ENCODE measurements at places on chromosomes 16 and 17.
A peak's percentile ranks its signal among the peaks of the same experiment; 100 is the strongest.

DNA sequence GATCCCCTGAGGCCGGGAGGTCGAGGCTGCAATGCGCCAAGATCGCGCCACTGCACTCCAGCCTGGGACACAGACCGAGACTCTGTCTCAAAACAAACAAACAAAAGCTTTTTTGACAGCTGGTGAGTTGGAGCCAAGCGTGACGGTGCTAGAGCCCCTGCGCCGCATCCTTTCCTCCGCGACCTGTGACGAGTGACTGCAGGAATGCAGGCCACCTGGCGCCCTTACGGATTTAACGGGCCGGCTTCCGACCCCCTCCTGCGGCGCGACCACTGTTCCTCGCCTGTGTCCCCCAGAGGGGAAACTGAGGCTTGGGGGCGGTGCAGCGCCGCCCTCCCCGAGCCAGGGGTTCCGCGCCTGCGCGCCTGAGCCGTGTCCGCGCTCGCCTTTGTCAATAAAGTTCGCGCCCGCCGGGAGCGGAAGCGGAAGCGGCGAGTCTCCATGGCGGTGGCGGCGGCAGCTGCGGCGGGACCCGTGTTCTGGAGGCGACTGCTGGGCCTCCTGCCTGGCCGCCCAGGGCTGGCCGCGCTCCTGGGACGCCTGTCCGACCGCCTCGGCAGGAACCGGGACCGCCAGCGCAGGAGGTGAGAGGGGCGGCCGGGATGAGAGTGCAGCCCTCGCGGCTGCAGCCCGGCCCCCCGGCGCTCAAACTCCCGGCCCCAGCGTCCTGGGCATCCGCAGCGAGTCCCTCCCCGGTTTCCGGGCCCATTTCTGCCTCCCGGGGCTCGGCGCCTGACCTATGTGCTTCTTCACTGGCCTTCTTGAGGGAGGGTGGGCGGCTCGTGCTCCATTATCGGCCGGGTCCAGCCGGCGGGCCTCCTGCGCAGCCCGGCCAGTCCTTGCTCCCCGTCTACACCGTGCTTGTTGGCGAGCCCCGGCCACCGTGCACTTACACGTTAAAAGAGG is at the start of gene PGS1:
Gene PGS1 (plus strand): TSS at position 425 of the 906 bp plus-strand sequence. CDS start 17 bp downstream, at position 442.
- peak; percentile 39 for DNase-seq

- no peak for DNase-seq
Measured at GRCh38 chr17:58993311-58993710, 113.4 kb downstream of the TRIM37 start.

DNA sequence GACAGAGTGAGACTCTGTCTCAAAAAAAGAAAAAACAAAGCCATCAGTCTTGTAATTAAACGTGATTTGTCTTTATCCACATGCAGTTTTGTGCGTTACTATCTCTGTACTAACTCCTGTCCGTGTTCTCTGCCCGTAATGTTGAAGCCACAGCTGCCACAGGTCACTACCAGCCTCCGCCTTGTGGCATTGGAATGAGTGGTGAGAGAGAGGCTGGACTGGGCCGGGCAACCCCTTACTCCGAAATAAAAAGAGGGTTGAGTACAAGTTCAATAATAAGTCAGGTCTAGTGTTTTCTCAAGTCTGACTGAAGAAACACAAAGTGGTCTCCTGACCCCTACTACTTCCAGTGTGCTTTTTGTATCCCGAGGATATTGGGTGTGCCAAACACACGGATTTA is 5.4 kb downstream of the DNAJA3 start:
- DNase-seq: no peak

GRCh38 chr16:56669840-56670619 is 416 bp downstream of the MT1H start:
- no peak for DNase-seq

DNA sequence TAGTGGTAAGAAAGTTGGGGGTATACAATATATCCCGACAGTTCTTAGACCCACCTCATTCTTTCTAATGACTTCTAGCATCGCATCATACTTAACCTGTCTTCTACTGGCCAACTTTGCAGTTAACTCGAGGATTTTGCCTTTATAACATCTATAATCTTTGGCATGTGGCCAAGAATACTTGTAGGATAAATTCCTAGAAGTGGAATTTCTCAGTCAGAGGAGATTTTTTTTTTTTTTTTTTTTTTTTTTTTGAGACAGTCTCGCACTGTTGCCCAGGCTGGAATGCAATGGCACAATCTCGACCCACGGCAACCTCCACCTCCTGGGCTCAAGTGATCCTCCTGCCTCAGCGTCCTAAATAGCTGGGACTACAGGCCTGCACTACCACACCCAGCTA is 253.5 kb downstream of the MRTFB start:
- no peak for DNase-seq

DNA sequence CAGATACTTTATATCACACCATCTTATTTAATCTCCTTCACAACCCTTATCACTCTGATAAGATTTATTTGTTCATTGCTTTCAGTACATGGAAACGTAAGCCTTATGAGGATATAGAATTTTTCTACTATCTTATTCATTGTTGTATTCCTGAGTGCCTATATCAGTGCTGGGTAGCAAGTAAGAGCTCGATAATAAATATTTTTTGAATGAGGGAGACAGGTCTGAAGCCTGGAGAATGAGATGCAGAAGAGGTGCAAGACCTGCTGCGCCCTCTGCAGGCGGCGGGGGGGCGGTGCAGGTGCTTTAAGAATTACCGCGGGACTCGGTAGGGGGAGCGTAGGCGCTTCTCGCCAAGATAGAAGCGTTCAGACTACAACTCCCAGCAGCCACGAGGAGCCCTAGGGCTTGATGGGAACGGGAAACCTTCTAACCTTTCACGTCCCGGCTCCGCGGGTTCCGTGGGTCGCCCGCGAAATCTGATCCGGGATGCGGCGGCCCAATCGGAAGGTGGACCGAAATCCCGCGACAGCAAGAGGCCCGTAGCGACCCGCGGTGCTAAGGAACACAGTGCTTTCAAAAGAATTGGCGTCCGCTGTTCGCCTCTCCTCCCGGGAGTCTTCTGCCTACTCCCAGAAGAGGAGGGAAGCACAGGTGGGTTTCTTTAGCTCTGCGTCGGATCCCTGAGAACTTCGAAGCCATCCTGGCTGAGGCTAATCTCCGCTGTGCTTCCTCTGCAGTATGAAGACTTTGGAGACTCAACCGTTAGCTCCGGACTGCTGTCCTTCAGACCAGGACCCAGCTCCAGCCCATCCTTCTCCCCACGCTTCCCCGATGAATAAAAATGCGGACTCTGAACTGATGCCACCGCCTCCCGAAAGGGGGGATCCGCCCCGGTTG is at the start of gene WRAP53:
Gene WRAP53 (plus strand): TSS at position 570 of the 900 bp plus-strand sequence. CDS start 172 bp downstream, at position 742.
- peak; percentile 58 for DNase-seq

DNA sequence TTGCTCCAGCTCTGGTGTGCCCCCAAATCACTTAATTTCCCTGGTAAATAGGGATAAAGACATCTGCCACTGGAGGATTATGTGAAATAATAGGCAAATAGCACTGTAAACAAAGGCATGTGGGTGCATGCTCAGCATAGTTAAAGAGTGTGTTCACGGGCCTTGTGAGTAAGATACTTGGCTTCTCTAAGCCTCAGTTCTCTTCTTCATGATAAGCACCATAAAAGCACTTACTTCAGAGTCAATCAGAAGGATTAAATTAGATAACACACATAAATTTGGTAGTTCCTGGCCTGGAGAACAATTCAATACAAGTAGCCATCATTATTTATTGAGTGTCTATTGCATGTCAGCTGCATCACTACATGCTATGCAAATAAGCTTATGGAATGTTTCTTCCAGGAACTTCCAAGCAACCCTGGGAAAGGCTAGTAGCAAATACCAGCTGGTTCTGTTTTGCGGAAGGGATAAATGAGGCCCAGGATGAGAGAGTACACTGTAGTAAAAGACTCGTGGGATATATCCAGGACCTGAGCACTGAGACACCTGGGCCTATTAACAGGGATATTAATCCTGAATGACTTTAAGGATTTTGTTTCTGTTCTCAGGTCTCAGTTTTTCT is 14.5 kb downstream of the CCL11 start:
- DNase-seq: no peak

DNA sequence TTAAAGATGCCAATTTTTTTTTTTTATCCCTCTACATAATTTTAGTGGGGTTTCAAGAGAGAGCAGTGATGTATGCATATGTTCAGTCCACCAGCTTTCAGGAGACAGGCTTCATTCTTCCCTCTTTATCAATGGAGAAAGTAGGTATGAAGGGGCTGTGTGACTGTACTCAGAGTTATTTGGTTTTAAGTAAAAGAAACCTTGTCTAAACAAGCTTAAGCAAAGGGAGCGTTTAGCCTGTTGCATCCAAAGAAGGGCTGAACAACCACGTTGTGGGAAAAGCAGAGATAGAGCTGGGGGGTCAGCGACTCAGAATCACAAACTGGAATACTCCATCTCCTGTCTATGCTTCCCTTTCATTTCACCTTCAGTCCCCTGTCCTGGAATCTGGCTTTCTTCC is 50.4 kb upstream of the HAS3 start:
- DNase-seq: no peak

GRCh38 chr16:30409125-30410060 is 2.0 kb downstream of the ZNF771 start:
- peak; percentile 64 for DNase-seq

- no peak for DNase-seq
Measured at GRCh38 chr17:5413682-5414081, 5.8 kb downstream of the NUP88 start.

DNA sequence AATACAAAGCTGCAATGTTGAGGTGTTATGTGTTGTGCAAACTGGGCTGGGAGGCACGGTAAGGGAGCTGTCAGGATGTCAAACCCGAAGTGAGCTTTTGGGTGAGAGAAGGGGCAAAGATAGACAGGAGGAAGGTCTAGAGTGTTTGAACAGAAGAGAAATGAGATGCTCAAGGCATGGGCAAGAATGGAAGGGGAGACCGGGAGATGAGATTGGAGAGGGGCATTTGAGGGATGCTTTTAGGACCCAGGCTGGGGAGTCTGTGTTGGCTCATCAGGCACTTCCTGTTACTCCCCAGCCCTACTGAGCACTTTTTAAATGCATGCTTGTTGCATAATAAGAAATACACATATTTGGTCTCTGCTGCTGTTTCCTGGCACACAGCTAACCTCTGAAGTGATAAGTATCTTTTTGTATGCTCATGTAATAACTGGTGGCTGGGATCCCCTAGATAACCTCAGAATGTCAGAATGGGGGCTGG is 13.7 kb downstream of the UNC45B start:
- DNase-seq: no peak

- no peak for DNase-seq
Measured at GRCh38 chr17:81075307-81075706, 40.4 kb downstream of the BAIAP2 start.

DNA sequence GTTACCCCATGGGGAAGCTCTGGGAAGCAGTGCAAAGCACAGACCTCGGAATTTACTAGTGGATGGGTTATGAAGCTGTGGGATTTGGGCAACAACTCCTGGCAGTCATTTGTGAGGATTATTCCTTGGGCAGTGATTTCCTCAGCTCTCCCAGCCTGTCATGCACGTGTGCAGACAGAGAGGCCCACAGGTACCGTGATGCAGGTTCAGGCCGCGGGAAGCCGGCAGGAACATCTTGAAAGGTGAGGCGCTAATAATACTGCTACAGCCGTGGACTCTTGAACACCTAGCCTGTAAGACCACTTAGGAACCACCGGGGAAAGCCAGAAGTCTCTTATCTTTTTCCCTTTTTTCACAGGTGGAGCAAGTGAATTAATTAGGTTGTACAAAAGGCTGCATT is 80.2 kb upstream of the CPHXL start:
- no peak for DNase-seq

DNA sequence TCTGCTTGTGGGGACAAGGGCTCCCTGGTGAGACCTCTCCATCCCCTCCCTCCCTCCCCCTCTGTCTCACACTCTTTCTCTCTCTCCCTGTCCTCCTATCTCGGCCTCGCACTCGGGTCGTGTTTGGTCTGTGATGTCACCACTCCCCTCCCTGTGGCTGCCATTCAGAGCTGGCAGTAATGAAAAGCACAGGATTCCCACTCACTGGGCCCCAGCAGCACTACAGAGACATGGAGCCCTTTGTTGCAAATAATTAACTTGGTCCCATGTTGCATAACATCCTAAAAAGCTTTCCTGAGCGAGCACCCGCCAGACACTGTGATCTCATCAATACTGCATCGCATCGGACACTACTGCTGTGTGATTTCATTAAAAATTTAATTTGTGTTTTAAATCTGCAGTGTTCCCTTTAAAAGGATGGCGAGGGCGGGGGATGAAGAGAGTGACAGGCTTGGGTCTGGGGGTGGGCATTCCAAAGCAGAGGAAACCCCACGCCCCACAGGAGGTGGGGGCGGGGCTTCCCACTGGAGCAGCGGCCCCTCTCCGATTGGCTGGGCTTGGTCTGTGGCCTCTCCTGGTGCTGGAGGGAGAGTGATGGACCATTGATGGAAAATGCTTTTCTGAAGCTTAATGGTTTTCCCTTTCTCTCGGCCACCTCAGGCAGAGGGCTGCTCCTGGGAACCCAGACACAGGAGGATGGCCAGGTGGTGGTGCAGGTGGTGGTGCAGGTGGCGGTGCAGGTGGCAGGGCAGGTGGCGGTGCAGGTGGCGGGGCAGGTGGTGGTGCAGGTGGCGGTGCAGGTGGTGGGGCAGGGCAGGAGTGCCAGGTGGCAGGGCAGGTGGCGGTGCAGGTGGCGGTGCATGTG is 15.3 kb upstream of the NPTX1 start:
- no peak for DNase-seq

DNA sequence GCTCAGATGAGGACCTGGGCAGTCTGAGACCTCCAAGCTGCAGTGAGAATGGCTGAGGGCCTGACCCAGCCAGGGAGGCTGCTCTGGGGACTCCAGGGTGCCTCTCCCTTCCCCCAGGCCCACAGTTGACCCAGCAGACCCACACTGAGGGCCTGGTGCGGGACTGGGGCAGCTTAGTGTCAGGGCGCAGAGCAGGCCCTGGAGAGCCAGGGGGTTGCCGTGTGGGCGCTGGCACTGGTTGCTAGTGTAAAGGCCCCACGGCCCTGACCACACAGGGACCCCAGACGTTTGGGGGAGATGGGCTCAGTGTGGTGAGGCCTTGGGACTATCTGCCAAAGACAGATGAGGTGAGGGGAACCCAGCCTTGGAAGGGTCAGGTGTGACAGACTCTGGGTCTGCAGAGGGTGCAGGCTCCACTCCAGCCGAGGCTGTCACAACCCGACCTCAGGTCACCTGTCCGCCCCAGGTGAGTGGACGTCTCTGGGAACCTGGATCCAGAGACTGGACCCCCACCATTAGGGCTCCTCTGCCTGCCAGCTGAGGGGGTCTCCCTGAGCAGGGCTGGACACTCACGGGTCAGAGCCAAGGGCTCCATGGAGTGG is 50.8 kb upstream of the GNG13 start:
- DNase-seq: no peak

- DNase-seq: no peak
Measured at GRCh38 chr16:88472637-88473205, 19.6 kb downstream of the ZFPM1 start.

GRCh38 chr16:3158510-3159314 is 23.9 kb downstream of the ZNF213 start:
- DNase-seq: peak; percentile 32

DNA sequence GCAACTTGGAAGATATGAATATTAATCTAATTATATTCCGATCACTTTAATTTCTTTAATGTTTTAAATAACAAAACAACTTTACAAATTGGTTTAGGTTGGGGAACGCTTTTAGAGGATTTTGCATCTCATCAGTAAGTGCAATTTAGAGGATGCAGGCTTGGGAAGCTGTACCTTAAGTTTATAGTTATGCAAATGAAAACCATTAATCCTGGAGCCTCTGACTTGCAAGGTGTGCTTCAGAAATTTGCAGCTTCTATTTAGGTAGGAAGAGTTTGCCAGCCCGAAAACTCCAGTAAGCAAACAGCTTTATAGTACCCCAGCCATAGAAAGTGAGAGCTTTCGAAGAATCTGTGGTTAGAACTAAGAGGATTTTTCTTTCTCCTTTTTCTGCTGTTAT is 547.0 kb downstream of the MAF start:
- DNase-seq: no peak

- DNase-seq: no peak
Measured at GRCh38 chr16:89142474-89143195, 28.9 kb upstream of the CDH15 start.

- no peak for DNase-seq
Measured at GRCh38 chr16:88016964-88017363, 65.7 kb downstream of the BANP start.

Measured in amygdala (tissue), 56 donors.